ENCODE measurements at places on chromosomes 2 and 18. TPM values are rescaled to one million over a fixed set of nuclear protein-coding genes. Genes with fewer than 3 reads are reported as not detected.

The IL36A gene
- total RNA-seq = not detected

The IL1F10 gene
- not detected for total RNA-seq

The NDC80 gene
- total RNA-seq = 68.9 TPM

The VAMP5 gene
- total RNA-seq = 36.8 TPM

The MCM6 gene
- total RNA-seq = 245 TPM

The METTL4 gene
- total RNA-seq = 31.2 TPM

The LONRF2 gene
- total RNA-seq = 0.16 TPM

The DTYMK gene
- 55.5 TPM for total RNA-seq

The SKOR2 gene
- not detected for total RNA-seq

The SERPINE2 gene
- 25.4 TPM for total RNA-seq

The MALT1 gene
- 45.3 TPM for total RNA-seq

The SPP2 gene
- not detected for total RNA-seq

The SOX11 gene
- not detected for total RNA-seq

The RPRM gene
- total RNA-seq = not detected

The CHRNG gene
- not detected for total RNA-seq

The CNPPD1 gene
- total RNA-seq = 67.0 TPM

The IDH1 gene
- total RNA-seq = 17.0 TPM

The POMC gene
- 6.1 TPM for total RNA-seq

The SIX3 gene
- total RNA-seq = not detected

The CFAP65 gene
- total RNA-seq = not detected

The C2orf66 gene
- total RNA-seq = 0.43 TPM

The RGPD3 gene
- total RNA-seq = 0.26 TPM

The LOXHD1 gene
- total RNA-seq = not detected

The SCN3A gene
- not detected for total RNA-seq

The CPO gene
- not detected for total RNA-seq

The SKA1 gene
- 42.9 TPM for total RNA-seq

The GRB14 gene
- not detected for total RNA-seq

The VWA3B gene
- not detected for total RNA-seq

The SCN2A gene
- not detected for total RNA-seq

The GAL3ST2 gene
- 4.1 TPM for total RNA-seq

The ASAP2 gene
- total RNA-seq = 0.19 TPM

The RAB6C gene
- total RNA-seq = not detected

The SLC40A1 gene
- total RNA-seq = 4.1 TPM

The XRCC5 gene
- total RNA-seq = 617 TPM

The IFIH1 gene
- 24.8 TPM for total RNA-seq

The GPR148 gene
- not detected for total RNA-seq

The ERFE gene
- not detected for total RNA-seq

The MALL gene
- total RNA-seq = not detected

The MDH1B gene
- total RNA-seq = 0.56 TPM

The CENPA gene
- total RNA-seq = 36.1 TPM

The DAPL1 gene
- not detected for total RNA-seq

The ABCG5 gene
- not detected for total RNA-seq

The KATNAL2 gene
- total RNA-seq = 0.53 TPM

The FSHR gene
- total RNA-seq = not detected

The EVX2 gene
- not detected for total RNA-seq

Data from activated T-helper 17 cell treated with anti-CD3 and anti-CD28 coated beads, Interleukin-2, amount 50 U/mL, for 72 hours (primary cell).